ENCODE measurements at places on chromosomes 4 and X. TPM values are rescaled to one million over a fixed set of nuclear protein-coding genes. Genes with fewer than 3 reads are reported as not detected.

The NDP gene
- total RNA-seq, result 0.15 TPM

DNA sequence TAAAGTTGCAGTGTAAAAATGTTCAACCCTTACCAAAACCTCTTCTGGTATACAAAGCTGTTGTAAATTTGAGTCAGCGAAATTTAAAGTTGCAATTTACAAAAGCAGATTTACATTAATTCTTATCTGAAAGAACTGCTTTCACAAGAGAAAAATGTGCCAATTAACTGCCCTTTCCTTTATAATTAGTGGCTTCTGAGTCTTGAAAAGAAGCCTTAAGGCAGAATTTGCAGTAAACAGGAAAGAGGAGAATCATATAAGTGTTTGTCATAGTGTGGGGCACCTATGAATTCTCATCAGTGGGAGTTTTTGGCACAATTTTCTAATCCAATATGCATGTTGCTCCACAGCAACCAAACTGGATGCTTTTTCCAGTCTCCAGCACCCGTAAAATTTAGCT is 125.3 kb upstream of the GABRG1 start:
- no peak for DNase-seq

DNA sequence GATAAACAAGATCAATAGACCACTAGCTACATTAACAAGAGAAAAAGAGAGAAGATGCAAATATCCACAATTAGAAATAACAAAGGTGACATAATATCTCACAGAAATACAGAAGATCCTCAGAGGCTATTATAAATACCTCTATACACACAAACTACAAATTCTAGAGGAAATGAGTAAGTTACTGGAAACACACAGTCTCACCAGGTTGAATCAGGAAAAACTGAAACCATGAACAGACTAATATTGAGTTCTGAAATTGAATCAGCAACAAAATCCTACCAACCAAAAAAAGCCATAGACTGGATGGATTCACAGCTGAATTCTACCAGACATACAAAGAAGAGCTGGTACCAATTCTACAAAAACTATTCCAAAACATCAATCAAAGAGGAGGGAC is 211.8 kb upstream of the CPEB2 start:
- DNase-seq, result no peak

DNA sequence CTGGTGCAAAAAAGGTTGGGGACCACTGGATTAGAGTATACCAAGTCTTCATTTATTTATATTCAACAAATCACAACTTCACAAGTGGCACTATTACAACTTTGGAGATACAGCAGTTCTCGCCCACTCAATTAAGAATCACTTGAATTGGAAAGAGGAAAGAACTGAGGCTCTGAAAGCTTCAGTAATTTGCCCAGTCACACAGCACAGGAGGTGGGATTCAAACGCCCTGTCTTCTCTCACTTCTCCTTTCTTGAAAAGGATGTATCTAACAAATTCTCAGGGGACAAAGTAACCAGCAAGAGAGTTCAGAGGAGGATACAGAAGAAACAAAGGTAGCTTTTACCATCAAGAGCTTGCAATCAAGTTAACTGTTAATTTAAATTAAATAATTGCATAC is 12.4 kb downstream of the SMIM14 start:
- DNase-seq, result no peak

The TCEAL3 gene
- total RNA-seq, result 17.3 TPM

GRCh38 chrX:124925681-124926080 is 394.0 kb upstream of the TEX13C start:
- no peak for DNase-seq

The FAM13A gene
- total RNA-seq, result 4.0 TPM

DNA sequence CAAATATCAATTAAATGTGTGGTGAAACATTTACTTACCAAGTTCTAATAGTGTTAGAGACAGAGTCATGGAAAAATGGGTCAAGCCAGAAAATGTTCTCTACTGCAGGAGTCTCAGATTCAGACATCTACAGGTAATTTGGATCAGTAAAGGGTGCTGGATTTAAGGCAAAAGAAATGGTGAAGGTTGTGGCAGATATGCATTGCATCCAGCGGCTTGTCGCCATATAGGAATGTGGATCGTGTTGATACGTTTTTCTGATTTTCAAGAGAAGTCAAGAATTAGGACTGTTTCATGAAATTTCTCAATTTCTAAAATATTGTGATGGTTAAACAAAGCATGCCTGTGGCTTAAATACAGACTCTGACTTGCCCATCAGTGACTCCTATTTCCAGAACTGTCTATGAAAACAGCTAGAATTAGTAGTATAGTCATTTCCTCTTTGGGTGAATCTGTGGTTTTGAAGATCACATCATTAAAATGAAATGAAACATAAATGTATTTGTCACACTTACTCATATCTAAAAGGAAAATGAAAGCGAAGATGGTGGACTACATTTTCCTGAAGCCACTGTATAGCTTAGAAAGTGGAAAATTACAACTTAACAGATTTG is 110.1 kb upstream of the VEGFC start:
- no peak for DNase-seq

GRCh38 chr4:28358606-28359005 is 1498.0 kb downstream of the STIM2 start:
- no peak for DNase-seq

DNA sequence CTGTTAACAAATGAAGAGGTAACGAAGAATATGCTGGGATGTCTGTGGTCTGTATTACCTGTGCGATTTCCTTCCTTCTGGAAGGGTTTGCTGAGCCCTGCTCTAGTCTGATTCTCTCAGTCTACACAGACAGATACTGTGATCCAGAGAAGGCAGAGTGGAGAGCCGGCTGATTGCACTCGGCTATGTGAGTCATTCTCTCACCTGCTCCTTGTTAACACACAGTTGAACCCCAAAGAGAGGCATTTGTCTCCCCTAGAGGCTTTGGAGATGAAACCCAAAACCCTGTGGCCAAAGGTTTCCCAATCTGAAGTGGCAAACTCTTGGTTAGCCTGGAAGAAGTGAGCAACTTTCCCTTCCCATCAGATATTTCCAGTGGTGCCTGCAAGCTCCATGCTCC is 78.1 kb upstream of the GPC4 start:
- no peak for DNase-seq

GRCh38 chr4:101127176-101127790 is 220.0 kb downstream of the PPP3CA start:
- no peak for DNase-seq

The CT47B1 gene
- not detected for total RNA-seq

GRCh38 chrX:43592597-43592996 is 63.5 kb upstream of the MAOA start:
- no peak for DNase-seq

GRCh38 chr4:187424636-187425035 is 570.9 kb upstream of the ZFP42 start:
- DNase-seq, result no peak

DNA sequence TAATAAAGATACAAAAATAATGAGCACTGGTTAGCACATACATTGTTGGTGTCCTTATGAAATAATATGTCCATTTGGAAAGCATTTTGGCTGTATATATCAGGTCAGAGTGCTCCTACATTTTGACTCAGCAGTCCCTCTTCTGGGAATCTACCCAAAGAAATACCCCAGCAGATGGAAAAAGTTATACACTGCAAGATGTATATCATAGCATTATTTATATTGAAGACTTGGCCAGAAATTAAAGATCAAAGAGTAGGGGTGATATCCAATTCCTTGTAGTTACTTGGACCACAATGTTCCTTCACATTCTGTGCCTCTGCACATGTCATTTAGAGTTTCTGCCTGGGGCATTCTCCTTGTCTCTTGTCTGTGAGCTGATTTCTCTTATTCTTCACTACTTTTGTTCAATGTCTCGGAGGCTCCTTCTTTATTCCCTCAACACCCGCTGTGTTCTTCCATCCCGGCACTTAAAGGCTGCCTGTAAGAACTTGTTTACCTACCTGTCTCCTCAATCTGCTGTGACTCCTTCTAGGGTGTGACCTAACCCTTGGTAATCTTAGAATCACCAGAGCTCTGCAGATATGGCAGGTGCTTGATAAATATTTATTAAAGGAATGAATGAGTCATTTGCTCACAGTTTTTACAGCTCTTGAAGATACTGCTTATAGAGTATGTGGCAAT is 3.1 kb upstream of the TSPAN5 start:
- no peak for DNase-seq

The FAT4 gene
- total RNA-seq, result 30.7 TPM

GRCh38 chr4:15507679-15508078 is 38.0 kb downstream of the CC2D2A start:
- no peak for DNase-seq
